NCI-H345 (cell line): ENCODE measurements at places on chromosomes 4 and X.
A peak's percentile ranks its signal among the peaks of the same experiment; 100 is the strongest.

- no peak for DNase-seq
Observed at GRCh38 chrX:42934020-42934726, 156.2 kb upstream of the PPP1R2C start.

DNA sequence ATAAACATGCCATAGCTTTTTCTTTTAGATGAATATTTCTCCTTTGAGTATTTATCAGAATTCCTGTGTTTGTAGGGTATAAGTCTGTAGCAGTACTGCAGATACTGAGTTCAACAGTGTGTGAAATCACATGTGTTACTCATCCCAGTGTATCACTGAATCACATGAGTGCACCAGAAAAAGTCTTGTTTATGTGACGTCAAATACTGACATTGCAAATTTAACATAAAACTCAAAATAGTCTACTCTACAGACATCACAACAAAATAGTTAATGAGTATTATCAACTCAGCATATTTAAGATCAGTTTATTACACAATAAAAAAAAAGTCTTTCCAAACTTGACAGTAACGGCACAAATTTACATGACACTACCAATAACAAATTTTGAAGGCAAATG is 221.3 kb downstream of the DCTD start:
- no peak for DNase-seq

DNA sequence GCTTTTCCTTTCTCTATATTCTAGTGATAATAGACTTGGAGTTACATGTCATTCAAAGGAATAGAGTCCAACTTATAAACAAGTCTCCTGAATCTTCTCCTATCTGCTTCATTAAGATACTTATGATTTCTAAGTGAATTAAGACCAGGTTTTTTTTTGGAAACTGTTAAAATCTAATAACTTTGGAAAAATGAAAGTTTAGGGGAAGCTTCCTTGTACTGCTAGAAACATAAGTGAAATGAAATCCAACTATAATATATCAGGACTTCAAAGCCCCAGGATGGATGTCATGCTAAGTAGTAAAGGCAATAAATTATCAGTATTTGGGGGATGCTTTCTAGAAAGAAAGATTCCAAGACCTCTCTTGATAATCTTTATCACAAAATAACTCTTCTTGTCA is 24.8 kb downstream of the GRIA2 start:
- DNase-seq: no peak

- DNase-seq: no peak
Observed at GRCh38 chr4:64682481-64682880, 273.2 kb upstream of the TECRL start.

DNA sequence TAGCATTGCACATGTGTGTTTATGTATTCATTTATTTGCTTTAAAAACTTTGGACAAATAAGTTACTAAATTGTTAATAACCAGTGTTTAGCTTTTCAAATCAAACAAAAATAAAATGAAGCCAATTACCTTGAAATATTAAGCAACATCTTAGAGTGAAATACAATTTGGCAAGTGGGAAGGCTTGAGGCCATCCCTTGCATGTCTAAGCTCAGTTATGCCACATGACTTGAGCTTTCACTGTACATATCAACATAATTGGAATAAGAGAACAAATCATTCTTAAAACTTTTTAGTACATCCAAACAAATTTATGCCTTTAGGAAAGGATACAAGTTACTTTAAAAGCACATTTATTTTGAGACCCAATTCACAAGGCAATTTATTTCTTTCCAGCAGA is 640.6 kb downstream of the SPRY1 start:
- no peak for DNase-seq

DNA sequence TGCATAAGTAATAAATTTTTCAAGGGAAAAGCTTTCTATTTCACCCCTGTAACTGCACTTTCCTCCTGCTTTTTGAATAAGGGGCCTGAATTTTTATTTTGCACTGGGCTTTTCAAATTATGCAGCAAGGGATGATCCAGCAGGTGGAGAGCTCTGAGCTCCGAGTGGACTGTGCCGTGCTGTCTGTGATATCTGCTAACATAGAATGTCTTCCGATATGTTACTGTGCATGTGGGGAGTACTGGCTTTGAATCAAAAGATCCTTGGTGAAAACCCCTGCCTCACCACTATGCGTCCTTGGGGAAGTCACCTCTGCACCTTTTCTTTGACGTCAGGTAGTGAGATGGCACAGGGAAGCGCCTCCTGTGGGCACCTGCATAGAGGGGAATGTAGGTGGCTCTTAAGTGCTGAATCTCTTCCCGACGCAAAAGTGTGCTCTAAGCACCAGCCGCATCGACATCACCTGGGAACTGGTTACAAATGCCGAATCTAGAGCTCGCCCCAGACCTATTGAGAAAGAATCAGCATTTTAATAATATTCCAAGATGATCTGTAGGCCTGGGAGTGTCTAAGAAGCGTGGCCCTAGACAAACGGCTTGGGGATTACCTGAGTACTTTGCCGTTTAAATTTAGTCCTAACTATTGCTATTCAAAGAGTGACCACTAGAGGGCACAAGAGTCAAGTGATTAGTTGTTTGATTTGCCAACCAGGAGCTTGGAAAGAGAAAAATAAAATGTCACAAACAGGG is 19.2 kb upstream of the WFS1 start:
- DNase-seq: peak; percentile 73

DNA sequence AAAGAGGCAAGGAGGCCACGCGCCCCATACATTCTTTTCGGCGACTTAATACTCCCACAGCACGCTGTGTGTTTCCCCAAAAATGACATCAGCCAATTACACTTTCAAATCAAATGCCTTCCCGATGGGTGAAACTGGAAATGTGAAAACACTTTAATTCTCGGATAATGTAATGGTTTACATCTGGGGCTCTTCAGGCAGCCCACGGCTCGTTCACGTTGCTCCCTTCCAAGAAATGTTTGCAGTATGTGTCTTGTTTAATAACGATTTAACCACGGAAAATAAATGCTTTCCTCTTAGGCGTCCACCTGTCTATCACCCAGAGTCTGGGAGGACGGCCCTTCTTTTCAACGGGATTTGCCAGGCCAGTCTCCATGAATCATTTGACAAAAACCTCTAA is 272.5 kb downstream of the SHOX start:
- no peak for DNase-seq
